NCI-H2029 (cell line): ENCODE measurements at places on chromosomes 3 and 15.

GRCh38 chr3:179181021-179181472 lies 32.9 kb downstream of the PIK3CA start:
- DNase-seq, result no peak

DNA sequence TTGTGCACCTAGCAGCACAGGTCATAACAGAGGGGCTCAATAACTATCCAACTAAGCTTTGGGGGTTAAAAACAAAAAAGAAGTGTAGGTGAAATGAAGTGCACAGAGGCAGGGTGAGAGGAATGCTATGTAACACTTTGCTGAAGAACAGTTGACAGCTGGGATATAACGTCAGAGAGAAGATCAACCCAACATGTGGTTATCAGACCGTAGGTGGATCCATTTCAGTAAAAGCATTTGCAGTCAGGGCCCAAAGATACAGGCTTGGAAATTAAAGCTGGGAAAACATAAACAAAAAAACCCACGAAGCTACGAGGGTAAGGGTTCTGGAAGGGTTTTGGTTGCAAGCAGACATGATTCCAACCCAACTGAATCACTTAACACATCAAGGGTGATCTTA lies 377.5 kb upstream of the NR2F2 start:
- no peak for DNase-seq

GRCh38 chr3:69930564-69930963 lies 69.0 kb upstream of the SAMMSON start:
- DNase-seq, result no peak

DNA sequence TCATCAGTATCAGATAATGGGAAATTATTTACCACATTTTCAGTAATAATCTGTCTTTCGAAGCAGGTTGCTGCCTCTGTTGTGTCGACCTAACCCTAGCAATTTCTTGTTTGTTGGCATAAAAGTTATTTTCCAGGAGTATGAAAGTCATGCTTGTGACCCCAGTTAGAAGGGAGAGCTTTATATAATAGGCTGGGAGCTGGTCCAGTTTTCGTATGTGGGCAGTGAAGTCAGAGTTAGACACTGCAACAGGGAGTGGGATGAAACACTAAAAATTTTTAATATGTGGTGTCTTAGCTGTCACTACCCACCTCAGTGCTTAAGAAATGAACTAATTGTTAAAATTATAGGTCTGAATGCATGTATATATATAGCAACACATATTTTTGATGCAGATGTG lies 348.5 kb downstream of the FEZF2 start:
- no peak for DNase-seq

- DNase-seq, result no peak
Observed at GRCh38 chr3:172199850-172200369, 160.5 kb downstream of the FNDC3B start.
